Activated naive CD4-positive, alpha-beta T cell (primary cell): ENCODE measurements at places on chromosomes 1 and 21.

GRCh38 chr1:56094168-56094567, 485.2 kb downstream of the PLPP3 start:
- no peak for DNase-seq

DNA sequence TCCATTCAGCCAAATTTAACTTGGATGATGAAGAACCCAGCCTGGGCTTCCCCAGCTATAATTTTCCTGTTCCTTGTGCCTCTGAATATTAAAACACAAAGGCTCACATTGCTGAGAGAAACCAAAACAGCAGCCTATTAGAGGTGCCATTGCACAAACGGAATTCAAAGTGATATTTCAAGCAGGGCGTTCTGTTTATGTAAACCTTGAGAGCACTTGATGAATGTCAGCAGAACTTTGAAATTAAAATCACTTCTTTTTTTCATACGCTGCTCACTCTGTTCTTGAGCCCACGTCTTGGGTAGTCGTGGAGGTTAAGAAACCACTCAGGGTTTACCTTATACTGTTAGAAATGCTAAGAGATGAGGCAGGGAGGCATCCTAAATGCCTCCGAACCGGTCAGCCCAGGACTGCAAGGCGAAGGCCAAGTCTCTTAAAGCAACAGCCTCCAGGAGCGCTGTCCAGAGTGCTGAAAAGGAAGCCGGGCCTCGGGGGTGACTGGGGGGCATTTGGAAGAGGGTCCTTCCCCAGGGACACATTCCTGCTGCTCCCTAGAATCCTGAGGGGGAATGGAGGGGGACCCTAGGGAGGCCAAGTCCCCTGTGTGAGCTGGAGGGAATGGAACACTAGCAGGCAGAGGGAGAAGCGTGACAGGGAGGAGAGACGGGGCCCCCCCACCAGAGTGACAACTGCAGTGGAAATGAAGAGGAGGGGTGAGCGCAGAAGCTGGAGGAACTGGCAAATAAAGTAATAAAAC, 154.8 kb upstream of the VAMP3 start:
- DNase-seq = no peak

GRCh38 chr21:34797201-34797525, 128.4 kb downstream of the CLIC6 start:
- no peak for DNase-seq

DNA sequence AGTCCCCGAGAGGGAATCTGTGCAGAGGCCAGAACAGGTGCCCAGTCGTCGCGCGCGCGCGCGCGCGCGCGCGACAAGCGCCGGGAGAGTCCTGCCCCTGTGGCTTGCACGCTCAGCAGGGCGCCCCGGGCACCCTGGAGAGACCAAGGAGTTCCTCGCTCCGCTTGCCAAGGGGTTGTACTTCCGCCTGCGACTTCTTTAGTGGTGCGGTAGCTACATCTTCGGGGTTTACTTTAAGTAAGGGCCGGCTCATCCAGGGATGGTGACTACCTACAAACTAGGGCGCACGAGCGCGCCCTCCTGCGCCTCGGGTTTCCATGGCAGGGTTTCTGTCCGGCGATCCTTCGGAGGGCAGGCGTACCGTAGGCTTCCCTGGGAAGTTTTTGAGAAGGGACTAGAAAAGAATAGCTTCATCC, 1.4 kb downstream of the LHX4 start:
- DNase-seq = no peak

GRCh38 chr1:4633346-4633745, 21.1 kb upstream of the AJAP1 start:
- no peak for DNase-seq

DNA sequence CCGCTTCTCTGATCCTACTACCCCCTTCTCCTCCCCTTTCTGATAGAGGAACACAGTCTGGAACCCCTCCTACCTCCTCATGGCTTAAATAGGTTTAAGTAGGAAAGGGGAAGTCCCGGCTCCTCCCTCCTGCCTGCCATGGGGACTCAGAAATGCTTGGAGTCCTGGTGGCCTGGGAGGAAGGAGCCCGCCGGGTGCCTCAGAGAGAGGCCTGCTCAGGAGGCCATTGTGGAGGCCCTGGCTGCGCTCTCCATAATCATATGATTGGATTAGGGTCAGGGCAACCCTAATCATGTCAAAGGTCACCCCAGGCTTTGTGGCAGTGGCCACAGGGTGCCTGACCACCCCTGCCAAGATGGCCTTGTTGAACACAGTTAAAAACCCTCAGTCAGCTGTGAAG, 29.0 kb downstream of the WNT3A start:
- DNase-seq = no peak

DNA sequence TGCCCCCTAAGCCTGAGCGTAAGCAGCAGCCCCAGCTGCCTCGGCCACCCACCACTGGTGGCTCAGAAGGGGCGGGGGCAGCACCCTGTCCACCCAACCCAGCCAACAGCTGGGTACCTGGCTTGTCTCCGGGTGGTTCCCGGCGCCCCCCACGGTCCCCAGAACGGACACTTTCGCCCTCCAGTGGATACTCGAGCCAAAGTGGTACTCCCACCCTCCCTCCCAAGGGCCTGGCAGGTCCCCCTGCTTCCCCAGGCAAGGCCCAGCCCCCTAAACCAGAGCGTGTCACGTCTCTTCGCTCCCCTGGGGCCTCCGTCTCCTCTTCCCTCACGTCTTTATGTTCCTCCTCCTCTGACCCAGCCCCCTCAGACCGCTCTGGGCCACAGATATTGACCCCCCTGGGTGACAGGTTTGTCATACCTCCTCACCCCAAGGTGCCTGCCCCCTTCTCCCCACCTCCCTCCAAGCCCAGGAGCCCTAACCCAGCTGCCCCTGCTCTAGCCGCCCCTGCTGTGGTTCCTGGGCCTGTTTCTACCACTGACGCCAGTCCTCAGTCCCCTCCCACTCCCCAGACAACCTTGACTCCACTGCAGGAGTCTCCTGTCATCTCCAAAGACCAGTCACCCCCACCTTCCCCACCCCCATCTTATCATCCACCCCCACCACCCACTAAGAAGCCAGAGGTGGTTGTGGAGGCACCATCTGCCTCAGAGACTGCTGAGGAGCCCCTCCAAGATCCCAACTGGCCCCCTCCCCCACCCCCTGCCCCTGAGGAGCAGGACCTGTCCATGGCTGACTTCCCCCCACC, 46.2 kb downstream of the YARS1 start:
- DNase-seq = no peak

GRCh38 chr1:25468033-25468432, 37.3 kb downstream of the MACO1 start:
- no peak for DNase-seq

DNA sequence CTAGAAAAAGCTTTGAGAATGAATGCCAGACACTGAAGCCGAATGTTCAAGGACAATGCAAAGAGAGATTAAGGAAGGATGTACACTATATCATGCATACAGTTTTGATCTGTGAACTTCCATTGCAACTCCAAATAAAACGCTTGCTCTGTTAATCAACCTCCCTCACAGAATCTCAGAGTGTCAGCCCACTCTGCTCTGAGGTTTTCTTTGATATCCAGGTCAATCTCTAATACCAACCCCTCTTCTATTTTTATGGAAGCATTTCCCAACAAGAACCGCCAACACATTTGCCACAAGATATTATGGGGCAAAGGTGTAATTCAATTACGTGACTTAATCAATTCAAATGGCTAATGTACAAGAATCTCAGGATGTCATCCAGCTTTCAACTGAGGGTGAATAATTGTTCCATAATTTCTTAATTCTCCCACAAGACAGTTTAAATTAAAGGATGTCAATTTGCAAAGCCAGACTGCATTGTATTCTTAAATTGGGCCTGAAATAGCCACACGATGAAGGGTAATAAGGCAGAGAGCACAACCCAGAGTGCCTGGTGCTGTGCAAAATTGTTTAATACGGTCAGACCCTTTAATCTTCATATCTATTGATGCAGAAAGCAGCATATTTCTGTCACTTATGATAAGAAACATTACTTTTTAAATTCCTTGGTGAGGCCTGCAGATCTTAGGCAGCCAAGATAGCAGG, 459.2 kb upstream of the DAB1 start:
- no peak for DNase-seq

DNA sequence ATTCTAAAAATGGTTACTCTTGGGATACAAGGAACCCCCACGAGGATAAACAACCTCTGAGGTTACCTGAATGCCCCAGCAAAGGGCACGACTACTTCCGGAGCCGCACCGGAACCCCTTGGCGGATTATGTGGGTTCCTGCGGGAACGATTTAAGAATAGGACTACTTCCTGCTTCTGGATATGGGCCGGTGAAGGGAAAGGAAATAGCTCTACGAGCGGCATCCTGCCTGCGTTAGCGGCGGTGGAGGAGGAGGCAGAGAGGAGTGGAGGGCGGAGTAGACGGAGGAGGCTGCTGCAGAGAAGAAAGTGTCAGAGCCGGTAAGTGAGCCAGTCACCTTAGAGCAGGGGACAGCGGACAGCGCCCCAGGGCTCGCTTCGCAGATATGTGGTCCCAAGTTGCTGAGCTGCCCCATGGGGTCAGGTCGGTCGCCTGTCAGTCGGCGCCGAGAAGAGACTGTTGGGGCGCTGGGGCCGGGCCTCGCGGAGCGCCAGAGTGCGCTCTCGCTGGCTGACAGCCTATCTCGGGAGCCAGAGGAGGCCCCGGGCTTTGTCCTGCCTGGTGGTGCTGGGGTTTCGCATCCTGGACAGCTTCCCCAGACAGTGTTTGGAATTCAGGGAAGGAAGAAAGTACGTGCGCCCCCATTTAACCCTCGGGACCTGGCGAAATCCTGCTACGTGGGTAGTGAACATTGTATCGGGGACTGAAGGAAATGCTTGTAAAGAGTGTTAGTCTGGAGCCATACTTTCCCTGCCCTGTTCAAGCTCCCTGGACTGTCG, at the start of gene KLHL20:
Gene KLHL20, plus strand, starts transcription at position 223 of the 779 bp plus-strand sequence. CDS start 1,063 bp downstream, outside the sequence.
- peak; percentile 74 for DNase-seq

GRCh38 chr1:204684571-204685235, 835 bp downstream of the LRRN2 start:
- DNase-seq = no peak

GRCh38 chr1:162178432-162178831, 108.9 kb downstream of the NOS1AP start:
- no peak for DNase-seq

GRCh38 chr21:18138507-18138906, 106.1 kb upstream of the CHODL start:
- no peak for DNase-seq

DNA sequence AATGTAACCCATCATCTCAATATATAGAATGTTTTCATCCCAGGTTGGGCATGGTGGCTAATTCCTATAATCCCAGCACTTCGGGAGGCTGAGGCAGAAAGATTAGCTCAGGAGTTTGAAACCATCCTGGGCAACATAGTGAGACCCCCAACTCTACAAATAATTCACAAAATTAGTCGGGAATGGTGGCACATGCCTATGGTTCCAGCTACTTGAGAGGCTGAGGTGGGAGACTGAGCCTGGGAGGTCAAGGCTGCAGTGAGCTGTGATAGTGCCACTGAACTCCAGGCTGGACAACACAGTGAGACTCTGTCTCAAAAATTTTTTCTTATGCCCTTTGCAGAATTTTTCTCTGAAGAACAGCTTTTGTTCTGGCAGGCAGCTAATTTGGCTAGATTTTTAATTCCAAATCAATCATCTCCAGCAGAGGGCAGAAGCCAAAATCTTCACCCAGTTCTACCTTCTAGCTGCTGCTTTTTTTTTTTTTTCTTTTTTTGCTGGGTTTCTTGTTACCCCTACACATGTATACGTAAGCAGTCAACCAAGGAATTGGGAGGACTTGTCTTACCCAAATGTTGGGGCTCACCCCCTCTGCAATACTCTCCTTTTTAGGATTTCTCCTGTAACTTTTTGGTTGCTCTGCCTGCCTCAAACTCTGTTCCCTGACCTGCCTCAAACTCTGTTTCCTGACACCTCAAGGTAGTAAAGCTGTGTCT, 2.7 kb upstream of the RAD54L start:
- DNase-seq = no peak
